Kidney glomerular epithelial cell (primary cell): ENCODE measurements at places on chromosomes 16 and 17.

GRCh38 chr16:14056970-14057369, 14.1 kb upstream of the MRTFB start:
- DNase-seq = no peak

DNA sequence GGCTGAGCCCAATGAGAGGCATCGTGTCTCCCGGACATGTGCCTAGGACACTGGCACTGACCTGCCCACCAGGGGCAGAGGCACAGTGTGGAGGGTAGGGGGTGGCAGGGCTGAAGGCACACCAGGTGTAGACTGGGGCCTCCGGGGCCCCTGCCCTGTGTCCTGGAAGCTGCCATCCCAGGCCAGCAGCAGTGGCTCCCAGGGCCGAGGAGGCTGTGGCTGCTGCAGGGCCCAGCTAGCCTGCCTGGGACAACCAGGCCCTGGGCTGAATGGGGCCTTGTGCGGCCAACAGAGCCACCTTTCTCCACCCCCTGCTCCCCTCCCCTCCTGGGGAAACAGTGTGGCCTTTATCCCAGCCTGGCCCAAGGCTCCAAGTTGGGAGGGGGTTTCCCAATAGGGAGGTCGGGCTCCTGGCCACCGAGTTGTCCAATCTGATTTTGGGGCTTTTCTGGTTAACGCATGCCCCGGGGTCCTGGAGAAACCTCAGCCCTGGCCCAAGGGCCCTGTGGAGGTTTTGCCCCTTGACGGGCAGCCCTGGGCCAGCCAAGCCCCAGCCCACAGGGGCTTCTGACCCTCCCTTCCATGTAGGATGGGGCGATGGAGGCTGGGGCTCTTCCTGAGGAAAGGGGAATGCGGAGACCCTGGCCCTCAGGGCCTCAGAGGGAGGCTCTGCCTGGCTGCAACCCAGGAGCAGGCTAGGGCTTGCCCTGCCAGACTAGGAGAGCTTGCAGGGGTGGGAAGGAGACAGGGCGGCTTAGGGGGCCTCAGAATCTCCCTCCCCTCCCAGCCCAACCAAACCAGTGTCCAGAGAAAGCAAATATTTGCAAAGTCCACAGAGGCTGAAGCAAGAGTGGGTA, 4.2 kb downstream of the MTSS2 start:
- DNase-seq = no peak

GRCh38 chr16:17510567-17510966, 39.8 kb upstream of the XYLT1 start:
- DNase-seq = no peak

DNA sequence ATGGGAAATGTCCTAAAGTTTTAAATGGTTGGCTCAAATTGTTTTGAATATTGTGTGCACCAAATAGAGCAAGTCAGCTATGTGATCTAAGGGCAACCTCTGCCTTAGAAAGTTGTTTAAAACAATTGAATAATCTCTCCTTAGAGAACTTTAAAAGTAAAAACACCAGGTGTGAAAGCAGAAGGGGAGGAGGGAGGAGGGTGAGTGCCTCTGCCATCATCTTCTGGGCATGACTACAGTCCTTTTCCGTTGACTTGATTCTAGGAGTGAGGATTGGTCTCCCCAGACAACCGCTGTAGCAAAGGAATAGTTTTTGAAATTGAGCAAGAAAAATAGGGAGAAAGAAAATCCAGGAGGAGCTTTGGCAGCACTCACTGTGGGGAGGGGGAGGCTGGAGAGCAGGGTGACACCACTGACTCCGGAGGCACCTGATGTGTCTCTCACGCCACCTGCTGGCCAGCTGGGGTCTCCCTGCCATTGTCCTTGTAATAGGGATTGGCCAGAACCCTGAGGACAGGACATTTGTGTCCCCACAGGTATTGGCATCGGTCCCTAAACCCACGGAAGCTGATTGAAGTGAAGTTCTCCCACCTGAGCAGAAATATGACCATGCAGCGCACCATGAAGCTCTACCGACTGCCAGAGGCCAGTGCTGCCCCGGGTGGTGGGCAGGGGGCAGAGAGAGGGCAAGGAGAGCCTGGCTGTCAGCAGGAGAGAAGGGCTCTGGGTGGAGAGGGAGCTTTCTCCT, 33.3 kb downstream of the PLCD3 start:
- peak; percentile 64 for DNase-seq

- DNase-seq = peak; percentile 90
Measured at GRCh38 chr16:57299009-57299718, 14.7 kb upstream of the PLLP start.

DNA sequence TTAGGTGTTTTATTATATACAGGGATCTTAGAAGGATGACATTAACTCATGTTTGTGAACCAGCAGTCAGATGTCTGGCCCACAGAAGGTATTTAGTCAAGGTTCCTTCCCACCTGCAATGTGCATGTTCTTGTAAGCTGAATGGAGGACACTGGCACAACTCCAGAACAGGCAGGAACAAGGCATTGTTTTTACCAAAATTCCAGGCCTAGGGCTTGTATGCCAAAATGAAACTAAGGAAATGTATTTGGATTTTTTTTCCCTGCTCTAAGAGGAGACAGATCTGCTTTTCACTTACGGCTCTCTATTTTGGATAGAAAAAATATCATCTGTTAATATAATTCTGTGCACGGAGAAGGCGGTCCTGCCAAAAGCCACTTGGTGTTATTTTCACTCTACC, 312.5 kb downstream of the GRIN2A start:
- DNase-seq = no peak
